ENCODE measurements at places on chromosomes 12 and 14. TPM values are rescaled to one million over a fixed set of nuclear protein-coding genes. Genes with fewer than 3 reads are reported as not detected.

The PRIM1 gene
- total RNA-seq: 19.9 TPM

The HPD gene
- total RNA-seq: 0.30 TPM

The PYGL gene
- 33.9 TPM for total RNA-seq

The ZNF84 gene
- total RNA-seq: 89.4 TPM

DNA sequence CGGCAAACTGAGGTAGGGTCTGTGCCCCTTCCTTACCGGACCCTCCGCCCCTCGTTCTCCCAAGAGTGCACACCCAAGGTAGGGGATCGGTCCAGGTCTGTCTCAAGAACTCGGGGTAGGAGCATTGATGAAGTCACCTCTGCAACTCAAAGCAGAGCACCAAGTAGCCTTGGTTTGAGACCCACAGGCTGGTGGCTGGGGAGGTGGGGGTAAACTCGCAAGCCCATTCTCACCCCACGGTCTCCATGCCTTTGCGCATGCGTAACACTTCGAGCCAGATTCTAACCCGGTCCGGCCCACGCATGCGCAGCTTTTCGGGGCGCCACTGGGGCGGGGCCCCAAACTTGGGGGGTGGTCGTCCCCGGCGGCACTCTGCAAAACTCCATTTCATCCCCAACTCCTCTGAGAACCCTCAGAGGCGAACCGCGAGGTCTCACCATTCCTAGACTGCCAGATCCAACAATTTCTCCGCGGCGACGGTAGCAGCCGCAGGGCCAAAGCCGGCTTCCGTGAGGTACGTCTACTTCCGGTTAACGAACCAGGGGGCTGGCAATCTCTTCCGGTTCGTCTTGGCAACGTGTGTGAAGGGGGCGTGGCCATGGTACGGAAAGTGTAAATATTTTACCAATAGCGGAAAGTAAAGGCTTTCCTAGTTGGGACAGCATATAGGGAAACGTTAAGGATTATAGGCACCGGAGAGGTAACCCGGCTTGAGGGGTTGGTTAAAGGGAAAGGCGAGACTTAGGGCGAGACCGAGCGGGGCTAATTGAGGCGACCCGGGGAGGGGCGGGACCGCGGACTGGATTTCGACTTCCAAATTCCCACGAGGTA lies at the start of gene MCRS1:
Gene MCRS1, minus strand, starts transcription at position 532 of the 831 bp plus-strand sequence. CDS start 1,411 bp downstream, outside the sequence.
- peak within 1 kb of the TSS; percentile 91 for H3K27ac ChIP-seq
- DNase-seq: peak; percentile 88
- peak within 1 kb of the TSS; percentile 87 for H3K4me3 ChIP-seq
- H3K27me3 ChIP-seq: no peaks in the 10 kb centered on the region
- peaks cover 44% of the 10 kb centered on the region for H3K36me3 ChIP-seq
- peaks cover 20% of the 10 kb centered on the region for H3K4me1 ChIP-seq

- no peaks in the 10 kb centered on the region for H3K4me1 ChIP-seq
- no peak overlapping the region for H3K27ac ChIP-seq
- H3K36me3 ChIP-seq: no peaks in the 10 kb centered on the region
These were observed 173.4 kb upstream of the BMP4 start for GRCh38 chr14:54129850-54130640.

DNA sequence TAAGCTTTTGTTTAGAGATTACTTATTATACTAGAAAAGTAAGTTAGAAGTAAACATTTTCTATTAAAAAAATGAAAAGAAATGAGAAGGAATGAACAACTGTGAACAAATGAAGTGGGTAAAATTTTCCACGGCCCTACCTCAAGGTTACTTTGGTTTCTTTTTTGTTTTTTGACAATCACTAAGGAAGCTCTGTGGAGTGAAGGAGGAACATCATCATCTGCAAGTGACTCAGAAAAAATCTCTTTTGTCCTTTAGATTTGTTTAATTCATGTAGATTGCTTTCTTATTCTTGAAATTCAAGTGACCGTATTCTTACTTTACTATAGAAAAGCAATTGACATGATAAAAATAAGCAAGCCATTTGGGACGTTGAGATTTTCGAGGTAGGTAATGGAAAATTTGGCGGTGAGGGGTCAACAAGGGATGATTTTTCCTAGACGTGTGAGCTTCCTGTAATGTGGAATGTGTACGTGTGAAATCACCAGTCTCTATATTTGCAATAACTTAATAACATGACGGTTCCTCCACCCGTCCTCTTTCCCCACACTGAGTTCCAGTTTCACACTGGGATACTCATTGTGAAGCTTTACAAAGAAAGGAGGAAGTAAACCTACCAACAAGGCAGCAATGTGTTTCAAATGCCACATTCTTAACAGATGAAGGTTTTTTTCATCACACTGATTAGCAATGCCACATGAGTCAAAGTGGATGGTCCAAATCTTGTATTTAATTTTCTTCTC lies 62.3 kb upstream of the EGLN3 start:
- H3K27ac ChIP-seq: no peak overlapping the region
- H3K36me3 ChIP-seq: no peaks in the 10 kb centered on the region
- no peaks in the 10 kb centered on the region for H3K27me3 ChIP-seq
- H3K4me3 ChIP-seq: no peak overlapping the region
- H3K4me1 ChIP-seq: no peaks in the 10 kb centered on the region

DNA sequence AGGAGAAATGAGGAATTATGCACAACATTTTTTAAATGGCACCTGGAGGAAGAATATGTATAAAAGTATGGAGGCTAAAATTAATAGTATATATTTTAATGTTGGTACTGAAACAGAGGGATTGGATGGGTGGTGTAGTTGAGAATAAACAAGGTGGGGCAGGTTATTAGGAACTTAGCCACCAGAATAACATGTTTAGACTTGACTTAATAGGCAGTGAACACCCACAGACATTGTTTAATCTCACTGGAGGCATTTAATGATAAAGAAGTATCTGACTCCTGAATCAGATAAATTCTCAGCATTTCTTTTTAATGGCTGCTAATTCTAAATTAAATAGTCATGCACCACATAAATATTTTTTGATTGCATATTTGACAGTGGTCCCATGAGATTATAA lies 139.7 kb downstream of the CNTN1 start:
- H3K27me3 ChIP-seq: no peaks in the 10 kb centered on the region
- no peak overlapping the region for H3K27ac ChIP-seq
- no peak for DNase-seq
- no peaks in the 10 kb centered on the region for H3K4me1 ChIP-seq
- H3K36me3 ChIP-seq: peaks cover 7% of the 10 kb centered on the region

DNA sequence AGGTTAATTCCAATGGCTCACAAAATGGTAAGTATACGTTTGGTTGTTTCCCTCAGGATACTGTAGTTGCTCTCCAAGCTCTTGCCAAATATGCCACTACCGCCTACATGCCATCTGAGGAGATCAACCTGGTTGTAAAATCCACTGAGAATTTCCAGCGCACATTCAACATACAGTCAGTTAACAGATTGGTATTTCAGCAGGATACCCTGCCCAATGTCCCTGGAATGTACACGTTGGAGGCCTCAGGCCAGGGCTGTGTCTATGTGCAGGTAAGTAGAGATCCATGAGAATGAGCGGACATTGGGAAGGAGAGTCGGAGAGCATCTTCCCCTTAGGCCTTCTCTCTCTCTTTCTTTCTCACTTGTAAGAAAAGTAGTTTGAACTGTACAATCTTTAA lies 45.4 kb downstream of the A2ML1 start:
- no peak for DNase-seq
- no peaks in the 10 kb centered on the region for H3K4me1 ChIP-seq
- H3K36me3 ChIP-seq: no peaks in the 10 kb centered on the region
- no peak overlapping the region for H3K4me3 ChIP-seq
- no peak overlapping the region for H3K27ac ChIP-seq
- no peaks in the 10 kb centered on the region for H3K27me3 ChIP-seq

DNA sequence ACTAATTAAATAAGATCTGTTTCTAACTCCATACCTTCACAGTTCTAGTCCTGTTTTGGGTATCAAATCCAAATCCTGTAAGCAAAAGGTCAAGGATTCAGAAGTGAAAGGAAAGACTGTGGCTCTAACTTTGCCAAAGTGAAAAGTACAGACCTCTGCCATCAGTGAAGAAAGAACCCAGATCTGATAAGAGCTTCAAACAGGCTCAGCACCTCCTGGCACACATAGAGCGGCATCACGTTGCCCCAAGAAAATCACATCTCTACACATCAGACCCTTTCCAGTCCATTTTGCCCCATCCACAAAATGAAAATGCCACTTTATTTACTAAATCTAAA lies 23.2 kb downstream of the CLIP1 start:
- H3K27ac ChIP-seq: peak overlapping the region; percentile 12
- no peaks in the 10 kb centered on the region for H3K27me3 ChIP-seq
- DNase-seq: no peak
- no peak overlapping the region for H3K4me3 ChIP-seq
- H3K4me1 ChIP-seq: peaks cover 6% of the 10 kb centered on the region

DNA sequence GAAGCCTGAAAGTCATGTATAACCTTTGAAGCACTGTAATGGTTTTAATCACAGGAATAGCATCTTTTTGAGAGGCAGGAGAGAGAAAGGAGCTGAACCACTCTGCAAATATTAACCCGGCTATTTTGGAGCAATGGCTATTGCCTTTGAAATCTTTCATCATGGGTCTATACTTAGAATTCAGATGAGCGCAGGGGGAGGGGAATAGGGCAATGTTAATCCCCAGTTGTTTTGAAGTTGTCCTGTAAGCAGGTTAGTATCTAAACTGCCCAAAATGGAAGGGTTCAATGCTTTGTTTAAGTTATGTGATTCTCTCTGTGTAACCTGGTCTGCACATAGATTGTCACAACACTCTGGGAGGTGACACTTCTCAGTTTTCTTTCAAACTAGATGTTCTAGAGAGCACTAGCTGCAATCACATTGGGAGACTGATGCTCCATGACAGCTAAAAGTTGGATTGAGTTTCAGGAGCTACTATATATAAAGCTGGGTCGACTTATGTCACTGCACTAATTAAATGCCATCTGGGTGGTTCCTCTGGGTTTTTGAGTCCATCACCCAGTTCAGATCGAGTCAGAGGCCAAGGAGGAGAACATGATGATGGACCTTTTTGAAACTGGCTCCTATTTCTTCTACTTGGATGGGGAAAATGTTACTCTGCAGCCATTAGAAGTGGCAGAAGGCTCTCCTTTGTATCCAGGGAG lies at the start of gene MYF6:
Gene MYF6, plus strand, starts transcription at position 509 of the 704 bp plus-strand sequence. Its CDS starts 86 bp downstream, at position 595.
- H3K36me3 ChIP-seq: no peaks in the 10 kb centered on the region
- H3K27me3 ChIP-seq: peaks cover 34% of the 10 kb centered on the region
- peaks cover 15% of the 10 kb centered on the region for H3K4me1 ChIP-seq
- no peak within 1 kb of the TSS for H3K27ac ChIP-seq

All from spinal cord (tissue), 10 donors.